Pancreas (tissue), 10 donors: ENCODE measurements at places on chromosomes 2 and 18. TPM values are rescaled to one million over a fixed set of nuclear protein-coding genes. Genes with fewer than 3 reads are reported as not detected.

DNA sequence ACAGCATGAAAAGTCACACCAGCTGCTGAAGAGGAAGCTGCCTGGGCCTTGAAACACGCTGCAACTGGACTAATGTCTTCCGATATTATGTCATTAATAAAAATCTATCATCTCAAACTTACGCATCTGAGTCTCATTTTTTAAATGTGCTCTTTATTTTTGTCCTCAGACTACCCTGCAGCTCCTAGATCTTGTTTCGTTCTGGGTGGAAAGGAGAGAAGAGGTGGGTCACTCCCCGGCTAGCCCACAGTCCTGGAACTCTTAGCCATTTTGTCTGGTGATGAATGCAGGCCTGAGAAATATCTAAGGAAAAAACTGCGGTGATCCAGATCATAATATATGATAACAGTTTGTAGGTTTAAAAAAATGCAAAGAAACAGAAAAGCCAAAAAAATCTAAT, 73.3 kb downstream of the TXNL1 start:
- H3K4me1 ChIP-seq, result no peaks in the 10 kb centered on the region
- no peak for DNase-seq
- H3K4me3 ChIP-seq, result no peak overlapping the region
- no peaks in the 10 kb centered on the region for H3K27me3 ChIP-seq
- no peaks in the 10 kb centered on the region for H3K36me3 ChIP-seq

DNA sequence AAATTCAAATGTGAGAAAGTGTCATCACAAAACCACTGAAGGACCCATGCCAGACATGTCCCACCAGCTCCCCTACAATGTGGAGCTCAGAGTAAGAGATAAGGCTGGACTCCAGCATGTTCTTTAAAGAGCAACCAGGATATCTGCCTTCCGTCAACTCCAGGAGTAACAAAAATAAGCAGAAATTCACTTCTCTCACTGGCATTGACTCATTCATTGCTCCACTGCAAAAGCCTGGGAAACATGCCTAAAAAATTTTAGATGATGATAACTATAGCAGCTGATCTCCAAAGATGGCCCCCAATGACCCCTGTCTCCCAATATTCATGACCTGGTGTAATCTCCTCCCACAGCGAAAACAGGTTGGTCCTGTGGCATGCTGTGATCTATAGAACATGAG, 314.5 kb downstream of the NCKAP5 start:
- DNase-seq, result no peak
- H3K27ac ChIP-seq, result no peak overlapping the region
- H3K4me3 ChIP-seq, result no peak overlapping the region
- no peaks in the 10 kb centered on the region for H3K36me3 ChIP-seq

GRCh38 chr2:19916385-19916950, 14.7 kb upstream of the TTC32 start:
- no peak overlapping the region for H3K27ac ChIP-seq
- H3K36me3 ChIP-seq, result no peaks in the 10 kb centered on the region
- DNase-seq, result no peak
- no peaks in the 10 kb centered on the region for H3K4me1 ChIP-seq
- no peaks in the 10 kb centered on the region for H3K27me3 ChIP-seq

The ZNF396 gene
- total RNA-seq, result 2.6 TPM

The GRB14 gene
- total RNA-seq, result 13.2 TPM
